ENCODE measurements at places on chromosomes 12 and 14.

DNA sequence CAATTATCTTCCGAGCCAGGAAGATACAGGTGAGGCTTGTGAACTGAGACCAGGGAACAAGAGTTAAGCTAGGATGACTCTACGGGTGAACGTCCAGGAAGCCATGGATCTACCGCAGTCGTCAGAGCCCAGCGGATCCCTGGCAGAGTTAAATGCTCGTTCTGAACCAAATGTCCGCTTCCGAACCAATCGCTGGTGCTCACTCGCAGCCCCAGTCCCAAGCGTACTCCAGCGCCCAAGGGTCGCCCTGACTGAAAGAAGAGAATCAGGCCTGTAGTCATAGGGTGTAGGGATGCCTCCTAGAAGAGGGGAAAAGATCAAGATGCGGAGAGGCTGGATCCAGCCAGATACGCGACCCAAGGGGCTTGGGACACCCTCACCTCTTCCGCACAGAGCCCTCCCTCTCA lies 283 bp downstream of the VIPAS39 start:
- DNase-seq: no peak

DNA sequence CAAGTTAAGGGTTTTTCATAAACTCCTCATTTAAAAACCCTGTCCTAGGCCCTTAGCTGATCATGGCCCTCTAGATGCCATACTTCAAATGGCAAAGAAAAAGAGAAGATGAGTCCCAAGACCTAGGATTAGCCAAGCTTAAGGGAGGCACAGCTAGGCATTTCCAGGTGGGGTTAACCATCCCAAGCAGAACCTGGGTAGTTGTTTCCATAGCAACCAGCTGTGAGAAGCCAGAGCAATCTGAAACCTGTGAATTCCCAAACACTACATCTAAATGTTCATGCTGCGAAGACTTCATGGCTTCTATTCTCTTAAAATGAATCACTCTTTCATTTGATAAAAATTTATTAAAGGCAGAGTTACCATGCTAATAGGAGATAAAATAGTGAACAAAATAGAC lies 372.9 kb downstream of the C12orf50 start:
- no peak for DNase-seq

DNA sequence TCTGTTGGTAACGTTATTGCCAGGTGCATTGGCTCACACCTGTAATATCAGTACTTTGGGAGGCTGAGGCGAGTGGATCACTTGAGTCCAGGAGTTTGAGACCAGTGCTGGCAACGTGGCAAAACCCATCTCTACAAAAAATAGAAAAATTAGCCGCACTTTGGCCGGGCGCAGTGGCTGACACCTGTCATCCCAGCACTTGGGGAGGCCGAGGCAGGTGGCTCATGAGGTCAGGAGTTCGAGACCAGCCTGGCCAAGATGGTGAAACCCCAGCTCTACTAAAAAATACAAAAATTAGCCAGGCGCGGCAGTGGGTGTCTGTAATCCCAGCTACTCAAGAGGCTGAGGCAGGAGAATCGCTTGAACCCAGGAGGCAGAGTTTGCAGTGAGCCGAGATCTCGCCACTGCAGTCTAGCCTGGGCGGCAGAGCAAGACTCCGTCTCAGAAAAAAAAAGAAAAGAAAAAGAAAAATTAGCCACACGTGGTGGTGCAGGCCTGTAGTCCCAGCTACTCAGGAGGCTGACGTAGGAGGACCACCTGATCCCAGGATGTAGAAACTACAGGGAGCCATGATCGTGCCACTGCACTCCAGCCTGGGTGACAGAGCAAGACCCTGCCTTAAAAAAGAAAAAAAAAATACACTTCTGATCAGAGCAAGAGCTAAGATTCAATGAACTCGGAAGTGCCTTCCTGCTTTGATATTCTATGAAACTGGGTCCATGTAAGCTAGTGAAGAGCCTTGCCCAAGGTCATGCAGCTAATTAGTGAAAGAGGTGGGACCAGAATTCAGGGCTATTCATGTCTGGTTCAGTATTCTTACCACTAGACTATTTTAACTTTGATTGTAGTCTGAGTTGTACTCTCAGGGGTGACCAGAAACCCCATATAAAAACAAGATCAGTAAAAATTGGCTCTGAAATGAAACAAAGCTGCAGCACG lies 4.2 kb upstream of the RNASE8 start:
- no peak for DNase-seq

DNA sequence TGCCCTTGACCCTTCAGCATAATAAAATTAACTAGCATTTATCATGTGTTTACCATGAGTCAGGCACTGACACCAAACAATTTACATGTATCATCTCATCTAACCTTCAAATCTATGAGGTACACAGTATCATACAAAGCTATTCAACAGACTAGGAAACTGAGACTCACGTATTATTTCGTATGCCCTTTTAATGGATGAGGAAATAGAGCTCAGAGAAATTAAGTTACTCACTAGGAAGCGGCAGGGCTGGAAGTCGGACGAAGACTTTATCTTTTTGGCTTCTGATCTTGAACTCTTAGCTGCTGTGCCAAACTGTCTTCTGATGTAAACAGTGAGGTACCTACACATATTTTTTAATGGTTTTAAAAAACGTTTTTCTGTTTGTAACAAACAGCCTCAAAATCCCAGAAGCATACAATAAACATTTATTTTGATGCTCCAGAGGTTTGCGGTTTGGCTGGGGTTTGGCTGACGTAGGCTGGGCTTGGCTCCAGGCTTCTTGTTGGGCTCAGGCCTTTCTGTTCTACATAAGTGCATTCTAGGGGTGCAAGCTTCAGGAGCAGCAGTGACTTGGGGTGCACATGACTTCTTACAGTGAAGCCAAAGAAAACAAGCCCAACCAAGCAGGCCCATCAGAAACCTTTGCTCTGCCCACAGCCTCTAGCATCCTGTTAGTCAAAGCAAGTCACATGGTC lies 184.7 kb downstream of the TBX5 start:
- DNase-seq: no peak

GRCh38 chr12:132542661-132543060 lies 52.7 kb downstream of the FBRSL1 start:
- no peak for DNase-seq

- no peak for DNase-seq
Observed at GRCh38 chr12:27906658-27907473, 65.7 kb downstream of the PTHLH start.

DNA sequence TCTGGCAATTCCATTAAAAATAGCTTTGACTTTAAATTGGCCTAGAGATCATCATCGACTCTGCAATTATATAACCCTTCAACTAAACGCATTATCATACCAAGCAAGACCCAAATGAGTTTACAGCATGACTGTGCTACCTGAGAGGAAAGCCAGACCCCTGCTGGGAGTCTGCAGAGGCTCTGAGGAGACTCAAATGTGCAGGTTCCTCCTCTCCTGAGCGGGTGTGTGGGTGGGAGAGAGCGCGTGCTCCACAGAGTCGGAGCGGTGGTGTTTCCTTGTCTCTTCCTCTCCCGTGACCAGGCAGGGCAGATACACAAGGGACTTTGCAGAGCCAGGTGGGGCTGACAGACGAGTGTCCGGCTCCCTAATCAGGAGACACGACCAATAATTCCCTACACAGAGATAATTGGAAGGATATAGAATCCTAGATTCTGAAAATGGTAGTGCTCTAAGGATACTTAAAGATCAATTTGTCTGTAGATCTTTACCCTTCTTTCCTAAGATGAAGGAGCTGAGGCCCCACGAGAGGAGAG lies 74.1 kb downstream of the SLC8A3 start:
- DNase-seq: no peak

GRCh38 chr12:120658286-120659150 lies 18.1 kb downstream of the CABP1 start:
- DNase-seq: no peak

DNA sequence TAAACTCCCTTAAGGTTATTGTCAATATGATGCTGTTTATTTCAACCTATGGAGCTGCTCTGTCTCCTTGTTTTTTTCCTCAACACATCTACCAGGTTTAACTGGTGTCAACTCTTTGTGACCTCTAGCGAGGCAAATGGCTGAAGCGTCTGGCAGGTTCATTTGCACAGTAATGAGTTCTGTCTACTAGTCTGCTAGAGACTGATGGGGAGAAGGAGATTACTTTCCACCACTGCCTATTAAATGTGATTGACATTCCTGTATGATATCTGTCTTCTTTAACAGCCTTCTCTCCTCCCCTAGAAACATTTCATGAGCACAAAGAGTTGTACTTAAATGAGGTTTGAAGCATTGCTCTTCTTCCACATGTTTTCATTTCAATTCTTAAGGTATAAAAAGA lies 253.7 kb downstream of the SLC6A15 start:
- no peak for DNase-seq

- no peak for DNase-seq
Observed at GRCh38 chr14:87873741-87874140, 119.2 kb downstream of the GALC start.

DNA sequence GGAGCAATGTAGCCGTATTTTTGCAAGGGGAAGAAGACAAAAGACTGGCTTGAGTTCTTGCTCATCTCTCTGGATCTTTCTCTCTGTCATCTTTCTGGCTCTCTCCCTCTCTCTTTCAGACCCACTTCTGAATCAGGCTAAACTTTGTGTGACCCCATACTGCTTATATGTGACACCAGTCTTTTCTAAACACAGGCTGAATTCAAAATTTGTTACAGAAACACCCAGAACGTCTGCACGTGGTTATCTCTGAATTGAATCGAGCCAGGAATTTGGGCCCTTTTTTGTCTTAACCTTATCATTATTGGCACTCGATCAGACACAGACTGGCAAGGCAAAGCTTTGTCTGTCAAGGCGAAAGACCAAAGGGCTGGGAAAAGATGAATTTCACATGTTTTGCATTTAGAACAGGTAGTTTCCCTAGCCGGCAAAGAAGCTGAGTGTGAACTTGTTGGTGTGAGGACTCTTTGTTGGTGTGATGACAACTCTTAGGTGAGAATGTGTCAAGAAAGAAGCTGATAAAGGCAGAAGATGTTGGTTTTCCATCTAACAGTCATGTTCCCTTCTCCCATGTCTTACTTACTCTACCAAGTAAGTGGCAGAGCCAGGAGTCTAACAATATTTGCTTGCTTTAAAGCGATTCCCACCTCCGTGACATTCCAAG lies 150.2 kb upstream of the RFLNA start:
- DNase-seq: no peak

DNA sequence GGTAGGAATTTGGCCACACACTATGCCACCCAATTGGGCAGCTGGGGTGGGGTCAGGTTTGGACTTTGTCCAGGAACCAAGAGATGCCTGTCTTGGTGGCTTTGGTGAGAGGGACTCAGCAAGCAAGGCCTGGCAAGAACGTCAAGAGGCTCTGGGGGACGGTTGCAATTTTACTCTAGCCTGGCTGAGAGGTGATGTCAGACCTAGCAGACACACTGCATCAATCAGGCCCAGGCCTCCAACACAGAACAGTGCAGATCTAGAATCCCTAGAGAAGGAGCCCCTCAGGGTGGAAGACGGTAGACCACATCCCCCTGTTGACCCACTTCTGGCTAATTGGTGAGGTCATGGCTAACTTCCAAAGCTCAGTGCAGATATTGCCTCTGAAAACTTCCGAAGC lies 1.6 kb upstream of the UNC119B start:
- DNase-seq: no peak

DNA sequence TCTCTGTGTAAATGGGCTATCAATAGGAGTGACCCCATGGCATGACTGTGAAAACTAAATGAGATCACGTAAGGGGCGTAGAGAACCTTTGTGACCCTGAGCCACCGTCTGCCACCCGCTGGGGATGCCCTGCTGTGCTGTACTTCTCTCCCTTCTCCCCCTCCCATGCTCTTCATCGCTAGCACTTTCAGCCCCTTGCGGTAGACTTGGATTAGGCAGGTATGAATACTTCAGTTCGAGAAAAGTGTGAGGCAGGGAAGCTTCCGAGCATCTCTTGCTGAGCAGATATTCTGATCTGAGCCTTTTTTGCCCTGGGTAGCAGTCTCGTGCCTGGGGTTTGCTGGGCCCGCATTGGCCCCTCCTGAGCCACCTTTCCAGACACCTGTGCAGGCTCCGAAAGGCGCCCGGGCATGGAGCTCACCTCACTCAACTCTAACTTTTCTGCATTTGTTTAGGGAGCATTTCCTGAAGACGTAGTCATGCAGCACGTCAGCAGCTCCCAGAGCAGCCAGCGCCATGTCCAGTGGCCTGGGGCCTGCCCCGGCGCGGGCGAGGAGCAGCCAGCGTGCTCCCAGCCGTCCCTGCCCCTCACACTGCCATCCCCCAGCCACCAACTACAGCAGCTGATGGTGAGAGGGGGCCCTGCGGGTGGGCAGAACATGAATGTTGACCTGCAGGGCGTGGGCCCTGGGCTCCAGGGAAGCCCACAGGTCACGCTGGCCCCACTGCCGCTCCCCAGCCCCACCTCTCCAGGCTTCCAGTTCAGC lies 40.4 kb downstream of the DDX51 start:
- no peak for DNase-seq

- no peak for DNase-seq
Observed at GRCh38 chr14:49550286-49551184, 35.6 kb downstream of the RPS29 start.

DNA sequence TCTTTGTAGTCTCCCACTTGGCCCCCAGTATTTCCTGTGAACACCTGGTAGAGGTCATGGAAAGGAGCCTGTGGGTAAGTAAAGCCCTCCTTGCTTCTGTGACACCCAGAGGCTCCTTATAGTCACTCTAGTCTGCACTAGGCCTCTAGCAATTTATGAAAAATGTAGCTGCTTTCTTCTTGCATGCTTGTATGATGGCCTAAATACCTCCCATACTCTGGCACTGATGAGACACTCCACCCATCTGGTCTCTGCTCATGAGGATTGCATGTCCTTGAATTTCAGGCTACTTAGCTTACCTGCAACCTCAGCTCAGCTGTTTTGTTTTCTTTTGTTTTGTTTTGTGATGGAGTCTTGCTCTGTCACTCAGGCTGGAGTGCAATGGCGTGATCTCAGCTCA lies 4.6 kb upstream of the A2ML1 start:
- DNase-seq: no peak

- DNase-seq: no peak
Observed at GRCh38 chr14:49581209-49582112, 4.7 kb downstream of the RPS29 start.

DNA sequence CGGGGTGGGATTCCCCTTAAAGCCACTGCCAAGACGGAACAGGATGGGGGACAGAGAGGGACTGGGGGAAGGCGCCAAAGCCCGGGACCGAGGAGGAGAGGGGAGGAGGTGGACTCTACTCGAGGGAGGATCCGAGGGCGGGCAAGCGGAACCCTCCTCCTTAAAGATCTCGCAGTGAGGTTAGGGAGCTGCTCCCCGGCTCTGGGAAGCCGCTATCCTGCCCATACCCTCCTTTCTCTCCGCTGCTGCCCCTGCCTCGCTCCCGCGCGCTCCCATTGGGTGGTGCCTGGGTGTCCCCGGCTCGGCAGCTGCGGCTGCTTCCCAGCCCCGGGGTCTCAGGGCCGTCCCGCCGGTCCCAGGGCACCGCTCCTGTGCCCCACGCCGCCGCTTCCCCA lies 16.4 kb downstream of the KRT18 start:
- no peak for DNase-seq

GRCh38 chr12:112901271-112901670 lies 5.5 kb upstream of the OAS1 start:
- no peak for DNase-seq

Data from GM20000 (cell line).